ENCODE measurements at places on chromosomes 11 and 22.
A peak's percentile ranks its signal among the peaks of the same experiment; 100 is the strongest.

GRCh38 chr11:116267146-116267545 lies 505.6 kb downstream of the BUD13 start:
- H3K4me3 ChIP-seq = no peak overlapping the region
- no peaks in the 10 kb centered on the region for H3K4me1 ChIP-seq
- no peak overlapping the region for H3K27ac ChIP-seq
- no peak for DNase-seq
- no peaks in the 10 kb centered on the region for H3K36me3 ChIP-seq
- H3K27me3 ChIP-seq = no peaks in the 10 kb centered on the region

DNA sequence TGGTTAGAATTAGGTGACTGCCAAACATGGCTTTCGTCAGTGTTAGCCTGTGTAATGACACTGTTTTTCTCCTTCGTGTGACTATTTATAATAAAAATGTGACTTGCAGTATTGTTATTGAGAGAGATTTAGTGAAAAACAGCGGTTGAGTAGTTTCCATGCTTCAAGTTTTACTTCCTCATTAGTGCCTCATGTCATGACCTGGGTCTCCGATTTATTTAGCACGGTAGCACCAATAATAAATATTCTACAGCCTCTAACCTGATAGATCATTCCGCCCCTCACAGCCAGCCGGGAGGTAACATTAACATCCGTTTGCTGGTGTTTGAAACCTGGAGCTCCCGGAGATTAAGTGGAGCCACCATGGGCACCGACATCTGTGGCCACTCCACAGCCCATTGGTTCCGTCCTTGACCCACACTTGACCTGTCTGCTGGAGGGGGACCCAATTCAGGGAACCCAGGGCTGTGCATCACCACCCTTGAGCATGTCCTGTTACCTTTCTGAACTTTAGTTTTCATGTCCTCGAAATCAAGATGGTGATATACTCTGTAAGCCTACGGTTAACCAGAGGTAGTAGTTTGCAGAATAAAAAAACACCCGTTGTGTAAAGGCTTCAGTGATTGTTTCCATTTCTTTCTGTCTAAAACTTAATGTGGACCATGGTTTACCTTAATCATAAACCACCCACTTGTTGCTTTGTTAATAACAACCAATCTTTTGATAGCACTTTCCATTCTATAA lies 104.1 kb downstream of the ATXN10 start:
- no peak overlapping the region for H3K4me3 ChIP-seq
- no peak for DNase-seq
- H3K27me3 ChIP-seq = no peaks in the 10 kb centered on the region
- H3K4me1 ChIP-seq = no peaks in the 10 kb centered on the region

GRCh38 chr11:61969838-61970662 lies 2.6 kb upstream of the FTH1 start:
- DNase-seq = no peak
- H3K27ac ChIP-seq = peak overlapping the region; percentile 99
- no peak overlapping the region for H3K4me3 ChIP-seq
- no peaks in the 10 kb centered on the region for H3K27me3 ChIP-seq
- H3K4me1 ChIP-seq = peaks cover 61% of the 10 kb centered on the region

DNA sequence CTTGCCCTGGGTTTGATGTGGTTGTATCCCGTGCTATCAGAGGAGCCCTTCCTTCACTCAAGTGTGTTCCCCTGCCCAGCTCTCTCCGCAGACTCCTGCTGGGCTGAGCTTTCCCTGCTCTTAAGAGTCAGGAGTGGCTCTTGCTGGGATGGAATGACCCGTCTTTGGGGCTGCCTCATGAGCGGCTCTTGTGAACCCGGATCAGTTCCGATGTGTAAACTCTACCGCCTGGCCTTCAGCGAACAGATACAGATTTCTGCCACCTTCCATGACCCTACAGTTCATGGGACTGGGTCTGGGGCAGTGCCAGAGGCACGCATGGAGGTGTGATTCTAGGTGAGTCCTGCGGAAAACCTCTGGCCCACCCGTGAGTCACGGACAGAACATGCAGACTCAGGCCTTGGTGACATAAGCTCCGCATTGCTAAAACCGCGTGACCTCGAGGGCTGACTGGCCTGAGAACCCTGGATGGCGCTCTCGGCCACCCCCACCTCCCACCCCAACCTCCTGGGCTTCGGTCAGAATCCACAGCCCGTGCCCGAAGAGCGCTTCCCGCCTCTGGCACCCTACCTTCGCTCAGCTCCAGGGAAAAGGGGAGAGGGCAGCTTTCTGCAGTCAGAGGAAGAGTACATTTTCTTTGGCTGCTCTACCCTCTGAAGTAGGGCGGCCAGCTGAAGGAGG lies 1.3 kb upstream of the ZBTB16 start:
- H3K27me3 ChIP-seq = no peaks in the 10 kb centered on the region
- no peak overlapping the region for H3K4me3 ChIP-seq
- DNase-seq = no peak
- peaks cover 33% of the 10 kb centered on the region for H3K4me1 ChIP-seq

DNA sequence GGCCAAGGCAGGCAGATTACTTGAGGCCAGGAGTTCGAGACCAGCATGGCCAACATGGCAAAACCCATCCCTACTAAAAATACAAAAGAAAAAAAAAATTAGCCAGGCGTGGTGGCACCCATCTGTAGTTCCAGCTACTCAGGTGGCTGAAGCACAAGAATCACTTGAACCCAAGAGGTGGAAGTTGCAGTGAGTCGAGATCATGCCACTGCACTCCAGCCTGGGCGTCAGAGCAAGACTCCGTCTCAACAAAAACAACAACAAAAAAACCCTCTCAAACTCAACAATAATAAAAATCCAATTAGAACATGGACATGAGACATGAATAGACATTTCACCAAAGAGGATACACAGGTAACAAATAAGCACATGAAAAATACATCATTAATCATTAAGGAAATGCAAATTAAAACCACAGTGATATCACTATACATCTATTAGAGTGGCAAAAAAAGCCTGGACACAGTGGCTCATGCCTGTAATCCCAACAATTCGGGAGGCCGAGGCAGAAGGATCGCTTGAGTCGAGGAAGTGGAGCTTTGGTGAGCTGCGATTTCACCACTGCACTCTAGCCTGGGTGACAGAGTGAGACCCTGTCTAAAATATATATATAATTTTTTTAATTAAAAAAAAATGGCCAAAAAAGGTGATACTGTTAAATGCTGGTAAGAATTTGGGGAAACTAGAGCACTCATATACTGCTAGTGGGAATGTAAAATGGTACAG lies 12.7 kb upstream of the SEPTIN5 start:
- no peak overlapping the region for H3K27ac ChIP-seq
- no peak overlapping the region for H3K4me3 ChIP-seq
- no peaks in the 10 kb centered on the region for H3K36me3 ChIP-seq
- H3K27me3 ChIP-seq = no peaks in the 10 kb centered on the region
- no peaks in the 10 kb centered on the region for H3K4me1 ChIP-seq
- no peak for DNase-seq

GRCh38 chr11:110431051-110431672 lies 1.4 kb downstream of the FDX1 start:
- H3K36me3 ChIP-seq = no peaks in the 10 kb centered on the region
- no peaks in the 10 kb centered on the region for H3K27me3 ChIP-seq
- H3K4me3 ChIP-seq = peak overlapping the region; percentile 76
- H3K27ac ChIP-seq = peak overlapping the region; percentile 97
- no peak for DNase-seq
- peaks cover 30% of the 10 kb centered on the region for H3K4me1 ChIP-seq

GRCh38 chr11:110086892-110087309 lies 6.3 kb upstream of the ZC3H12C start:
- no peak overlapping the region for H3K27ac ChIP-seq
- peak; percentile 58 for DNase-seq
- no peak overlapping the region for H3K4me3 ChIP-seq
- H3K27me3 ChIP-seq = no peaks in the 10 kb centered on the region

DNA sequence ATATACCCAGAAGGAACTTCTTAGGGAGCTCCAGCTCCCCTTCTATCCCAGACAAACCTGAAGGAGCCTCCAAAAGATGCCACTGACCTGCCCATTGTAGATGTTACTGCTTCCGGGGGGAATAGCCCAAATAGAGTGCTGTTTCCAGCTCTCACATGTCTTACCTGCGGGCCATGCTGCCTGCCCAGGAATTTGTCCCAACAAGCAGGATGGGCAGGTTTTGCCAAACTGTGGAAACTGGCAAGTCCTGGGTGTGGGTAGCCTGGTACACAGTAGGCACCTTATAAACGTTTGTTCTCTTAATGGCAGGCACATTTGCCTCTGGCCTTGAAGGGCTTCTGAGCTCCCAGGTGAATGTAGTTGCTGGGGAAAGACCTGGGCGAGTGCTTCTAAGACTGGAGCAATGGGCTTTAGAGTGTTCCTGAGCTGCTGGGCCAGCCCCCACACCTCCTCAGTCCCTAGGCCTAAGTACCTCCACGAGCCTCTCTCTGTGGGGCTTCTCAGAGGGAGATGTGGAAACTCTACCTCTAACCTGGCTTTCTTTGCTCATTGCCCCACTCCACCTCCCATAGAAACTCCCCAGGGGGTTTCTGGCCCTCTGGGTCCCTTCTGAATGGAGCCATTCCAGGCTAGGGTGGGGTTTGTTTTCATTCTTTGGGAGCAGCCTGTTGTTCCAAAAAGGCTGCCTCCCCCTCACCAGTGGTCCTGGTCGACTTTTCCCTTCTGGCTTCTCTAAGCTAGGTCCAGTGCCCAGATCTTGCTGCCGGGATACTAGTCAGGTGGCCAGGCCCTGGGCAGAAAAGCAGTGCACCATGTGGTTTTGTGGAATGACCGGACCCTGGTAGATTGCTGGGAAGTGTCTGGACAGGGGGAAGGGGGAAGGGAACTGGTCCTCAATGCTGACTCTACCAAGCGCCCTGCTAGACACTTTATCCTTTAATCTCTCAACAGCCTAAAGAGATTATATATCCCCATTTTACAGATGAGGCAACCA lies 37.2 kb downstream of the LIMK2 start:
- peak overlapping the region; percentile 8 for H3K4me3 ChIP-seq
- no peak for DNase-seq
- no peaks in the 10 kb centered on the region for H3K27me3 ChIP-seq
- no peaks in the 10 kb centered on the region for H3K36me3 ChIP-seq
- H3K27ac ChIP-seq = peak overlapping the region; percentile 68

GRCh38 chr11:131629925-131630540 lies 259.6 kb downstream of the NTM start:
- H3K27me3 ChIP-seq = no peaks in the 10 kb centered on the region
- no peak overlapping the region for H3K27ac ChIP-seq
- H3K4me3 ChIP-seq = no peak overlapping the region
- no peak for DNase-seq

- no peaks in the 10 kb centered on the region for H3K36me3 ChIP-seq
- H3K4me3 ChIP-seq = no peak overlapping the region
- H3K27ac ChIP-seq = no peak overlapping the region
- no peaks in the 10 kb centered on the region for H3K27me3 ChIP-seq
- no peaks in the 10 kb centered on the region for H3K4me1 ChIP-seq
Observed at GRCh38 chr11:126703662-126704061, 296.9 kb downstream of the KIRREL3 start.

- H3K36me3 ChIP-seq = no peaks in the 10 kb centered on the region
- H3K4me1 ChIP-seq = no peaks in the 10 kb centered on the region
- H3K27ac ChIP-seq = no peak overlapping the region
- H3K27me3 ChIP-seq = no peaks in the 10 kb centered on the region
- no peak overlapping the region for H3K4me3 ChIP-seq
- no peak for DNase-seq
Observed at GRCh38 chr11:129643031-129643721, 172.5 kb upstream of the TMEM45B start.

GRCh38 chr11:130179396-130180306 lies 20.1 kb downstream of the ST14 start:
- H3K4me1 ChIP-seq = no peaks in the 10 kb centered on the region
- no peak overlapping the region for H3K4me3 ChIP-seq
- no peak for DNase-seq
- peak overlapping the region; percentile 64 for H3K27ac ChIP-seq
- H3K27me3 ChIP-seq = no peaks in the 10 kb centered on the region
- no peaks in the 10 kb centered on the region for H3K36me3 ChIP-seq

DNA sequence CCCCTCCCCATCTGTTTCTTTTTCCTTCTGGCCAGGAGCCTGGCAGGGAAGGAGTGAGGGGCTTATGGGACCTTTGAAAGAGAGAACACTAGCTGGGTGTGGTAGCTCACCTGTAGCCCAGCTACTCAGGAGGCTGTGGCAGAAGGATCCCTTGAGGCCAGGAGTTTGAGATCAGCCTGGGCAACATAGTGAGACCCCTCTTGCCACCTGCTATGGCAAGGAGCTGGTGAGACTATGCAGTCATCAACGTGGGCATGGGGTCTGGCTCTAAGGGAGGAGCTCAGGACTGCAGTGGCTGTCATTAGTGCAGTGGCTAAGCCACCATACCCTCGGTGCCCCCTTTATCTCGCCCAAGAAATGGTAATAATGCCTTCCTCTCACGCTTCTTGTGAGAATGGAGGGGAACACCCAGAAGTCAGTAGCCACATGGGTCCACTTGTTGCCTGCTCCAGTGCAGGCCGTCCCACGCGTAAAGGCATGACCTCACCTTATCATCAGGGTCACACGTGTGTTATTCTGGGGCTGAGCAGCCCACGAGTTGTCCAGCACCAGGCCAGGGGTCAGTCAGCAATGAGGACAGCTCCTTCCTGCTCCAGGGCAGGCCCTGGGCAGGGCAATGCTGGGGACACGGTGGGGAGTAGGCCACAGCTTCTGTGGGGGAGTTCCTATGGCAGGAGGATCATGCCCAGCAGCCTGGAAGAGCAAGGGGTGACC lies 27.7 kb upstream of the TEF start:
- no peak overlapping the region for H3K27ac ChIP-seq
- H3K36me3 ChIP-seq = no peaks in the 10 kb centered on the region
- no peaks in the 10 kb centered on the region for H3K27me3 ChIP-seq
- no peak for DNase-seq
- no peaks in the 10 kb centered on the region for H3K4me1 ChIP-seq

Data from tibial nerve (tissue), 4 donors.